Ascending aorta (tissue), 2 donors: ENCODE measurements at places on chromosomes 4 and X.
A peak's percentile ranks its signal among the peaks of the same experiment; 100 is the strongest.

DNA sequence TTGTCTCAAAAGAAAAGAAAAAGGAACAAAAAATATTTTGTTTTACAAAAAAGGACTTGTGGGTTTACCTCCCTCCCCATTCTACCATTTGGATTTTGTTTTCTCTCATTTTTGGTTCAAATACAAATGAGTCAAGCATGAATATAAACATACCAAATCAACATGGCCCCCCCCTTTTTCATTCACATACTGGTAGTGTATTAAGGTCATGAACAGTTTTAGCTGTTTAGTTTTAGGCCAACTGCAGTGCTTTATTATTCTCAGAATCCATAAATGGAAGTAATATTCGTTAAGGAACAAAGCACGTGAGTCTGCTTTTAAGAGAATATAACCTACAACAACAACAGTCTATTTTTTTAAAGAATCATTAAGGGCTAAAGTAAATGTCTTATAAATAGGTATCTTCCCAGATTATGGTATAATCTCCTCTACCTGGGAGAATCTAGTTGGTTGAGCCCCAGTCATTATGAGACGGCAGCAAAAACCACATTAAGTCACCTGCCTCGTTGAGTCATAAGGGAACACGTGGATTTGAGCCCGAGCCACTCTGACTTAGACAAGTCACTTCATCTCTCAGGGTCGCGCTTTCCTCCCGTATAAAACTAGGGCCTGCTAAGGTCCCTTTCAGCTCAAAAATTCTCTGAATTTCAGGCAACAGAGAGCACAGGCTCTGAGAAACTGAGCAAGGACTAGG is 26.7 kb downstream of the BCLAF3 start:
- no peak overlapping the region for H3K4me3 ChIP-seq
- no peak for DNase-seq
- H3K36me3 ChIP-seq: peaks cover 5% of the 10 kb centered on the region
- H3K27ac ChIP-seq: no peak overlapping the region

GRCh38 chrX:150293311-150294013 is 69.7 kb upstream of the MAMLD1 start:
- DNase-seq: peak; percentile 8
- H3K27ac ChIP-seq: no peak overlapping the region
- no peaks in the 10 kb centered on the region for H3K4me1 ChIP-seq
- H3K36me3 ChIP-seq: no peaks in the 10 kb centered on the region
- no peak overlapping the region for H3K4me3 ChIP-seq

GRCh38 chrX:48936429-48937053 is 17.7 kb upstream of the PIM2 start:
- H3K4me1 ChIP-seq: no peaks in the 10 kb centered on the region
- no peaks in the 10 kb centered on the region for H3K27me3 ChIP-seq
- no peak for DNase-seq
- peaks cover 3% of the 10 kb centered on the region for H3K36me3 ChIP-seq
- no peak overlapping the region for H3K4me3 ChIP-seq

GRCh38 chr4:87973283-87974169 is 2.0 kb upstream of the SPP1 start:
- no peaks in the 10 kb centered on the region for H3K4me1 ChIP-seq
- no peak for DNase-seq
- H3K36me3 ChIP-seq: no peaks in the 10 kb centered on the region
- no peak overlapping the region for H3K27ac ChIP-seq

- no peak for DNase-seq
- H3K36me3 ChIP-seq: no peaks in the 10 kb centered on the region
- H3K27ac ChIP-seq: no peak overlapping the region
- no peaks in the 10 kb centered on the region for H3K4me1 ChIP-seq
- H3K27me3 ChIP-seq: no peaks in the 10 kb centered on the region
Observed at GRCh38 chr4:8644966-8645752, 52.6 kb downstream of the CPZ start.

DNA sequence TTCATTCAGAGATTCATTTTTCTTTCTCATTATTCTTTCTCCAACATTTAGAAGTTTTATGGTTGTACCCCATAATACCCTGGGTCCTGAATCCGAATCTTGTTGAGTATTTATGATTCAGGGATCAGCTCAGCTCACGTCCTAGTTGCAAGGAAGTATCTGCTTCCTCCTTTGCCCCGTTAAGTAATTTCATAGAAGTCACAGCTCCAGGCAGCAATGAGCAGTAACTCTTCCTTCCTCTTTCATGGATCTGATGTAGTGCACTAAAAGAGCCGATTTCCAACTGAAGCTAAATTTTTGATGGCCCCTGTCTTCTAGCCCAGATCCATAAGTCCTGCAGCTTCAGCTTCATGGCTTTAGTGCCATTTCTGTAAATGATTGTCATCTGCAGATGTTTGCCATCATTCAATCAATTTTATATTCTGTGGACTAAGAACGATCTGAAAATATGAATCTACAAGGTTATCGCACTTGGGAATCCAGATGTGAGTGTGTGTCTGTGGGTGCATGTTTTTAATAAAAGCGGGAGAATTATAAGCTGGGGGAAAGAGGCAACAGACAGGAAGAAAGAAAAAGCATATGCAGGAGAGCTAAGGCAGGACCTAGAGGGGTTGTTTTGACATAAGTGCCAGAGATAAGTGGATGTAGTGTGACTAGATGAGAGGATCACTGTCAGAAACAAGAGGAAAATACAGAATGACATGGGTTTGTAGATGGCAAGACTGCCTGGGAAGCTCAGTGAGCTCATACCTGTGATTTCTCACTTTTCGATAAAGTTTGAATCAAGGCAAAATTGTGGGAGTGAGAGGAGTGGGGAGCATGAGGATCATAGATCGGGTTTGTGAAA is 17.5 kb downstream of the VEGFD start:
- no peaks in the 10 kb centered on the region for H3K4me1 ChIP-seq
- no peak for DNase-seq
- no peaks in the 10 kb centered on the region for H3K27me3 ChIP-seq
- H3K36me3 ChIP-seq: no peaks in the 10 kb centered on the region
- no peak overlapping the region for H3K27ac ChIP-seq

DNA sequence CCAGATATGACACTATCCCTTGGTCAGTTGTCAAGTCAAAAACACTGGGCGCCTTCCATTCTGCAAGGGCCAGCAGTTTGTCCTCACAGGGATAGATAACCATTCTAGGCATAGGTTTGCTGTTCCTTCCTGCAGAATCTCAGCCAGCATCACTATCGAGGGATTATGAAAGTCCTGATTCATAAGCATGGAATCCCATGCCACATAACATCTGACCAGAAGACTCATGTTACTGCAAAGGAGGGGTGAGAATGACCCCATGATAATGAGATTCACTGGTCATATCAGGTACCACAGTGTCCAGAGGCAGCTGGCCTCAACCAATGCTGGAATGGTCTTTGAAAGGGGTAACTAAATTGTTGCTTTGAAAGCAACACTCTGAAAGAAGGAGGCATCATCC is 84.7 kb downstream of the OTC start:
- H3K27ac ChIP-seq: no peak overlapping the region
- H3K36me3 ChIP-seq: no peaks in the 10 kb centered on the region
- H3K4me3 ChIP-seq: no peak overlapping the region
- no peaks in the 10 kb centered on the region for H3K27me3 ChIP-seq
- no peaks in the 10 kb centered on the region for H3K4me1 ChIP-seq
